ENCODE measurements at places on chromosomes 4 and X. TPM values are rescaled to one million over a fixed set of nuclear protein-coding genes. Genes with fewer than 3 reads are reported as not detected.
A peak's percentile ranks its signal among the peaks of the same experiment; 100 is the strongest.

DNA sequence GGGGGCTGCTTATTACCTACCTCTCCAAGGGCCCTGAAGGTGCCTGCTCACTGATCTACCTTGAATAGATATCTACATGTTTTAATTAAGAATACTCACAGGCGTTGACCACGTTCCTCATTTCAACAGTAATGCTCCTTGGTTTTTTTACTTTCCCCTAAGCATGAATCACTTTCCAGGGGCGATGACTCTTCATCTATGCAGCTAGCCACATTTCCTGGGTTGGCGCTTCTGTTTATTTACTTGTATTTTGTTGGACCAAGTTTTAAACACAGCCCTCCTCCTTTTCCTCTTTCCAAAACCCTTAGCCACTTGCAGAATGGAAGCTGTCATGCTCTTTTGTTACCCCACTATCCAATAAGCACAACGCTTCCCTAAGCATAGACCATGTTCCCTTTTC lies 50.8 kb downstream of the CBLL2 start:
- no peak overlapping the region for H3K4me3 ChIP-seq
- no peak overlapping the region for H3K27ac ChIP-seq
- no peaks in the 10 kb centered on the region for H3K27me3 ChIP-seq

- no peak for DNase-seq
- no peak overlapping the region for H3K4me3 ChIP-seq
- H3K27ac ChIP-seq = no peak overlapping the region
- no peaks in the 10 kb centered on the region for H3K27me3 ChIP-seq
- no peaks in the 10 kb centered on the region for H3K4me1 ChIP-seq
- no peaks in the 10 kb centered on the region for H3K36me3 ChIP-seq
These were observed 197.1 kb upstream of the UGT8 start for GRCh38 chr4:114401483-114401882.

- no peaks in the 10 kb centered on the region for H3K4me1 ChIP-seq
- H3K36me3 ChIP-seq = no peaks in the 10 kb centered on the region
- H3K27me3 ChIP-seq = no peaks in the 10 kb centered on the region
- no peak overlapping the region for H3K27ac ChIP-seq
- DNase-seq = no peak
These were observed 47.2 kb upstream of the TMEM33 start for GRCh38 chr4:41887821-41888686.

- H3K27me3 ChIP-seq = no peaks in the 10 kb centered on the region
- H3K4me3 ChIP-seq = no peak overlapping the region
These were observed 2.9 kb downstream of the GNRHR start for GRCh38 chr4:67751260-67751659.

DNA sequence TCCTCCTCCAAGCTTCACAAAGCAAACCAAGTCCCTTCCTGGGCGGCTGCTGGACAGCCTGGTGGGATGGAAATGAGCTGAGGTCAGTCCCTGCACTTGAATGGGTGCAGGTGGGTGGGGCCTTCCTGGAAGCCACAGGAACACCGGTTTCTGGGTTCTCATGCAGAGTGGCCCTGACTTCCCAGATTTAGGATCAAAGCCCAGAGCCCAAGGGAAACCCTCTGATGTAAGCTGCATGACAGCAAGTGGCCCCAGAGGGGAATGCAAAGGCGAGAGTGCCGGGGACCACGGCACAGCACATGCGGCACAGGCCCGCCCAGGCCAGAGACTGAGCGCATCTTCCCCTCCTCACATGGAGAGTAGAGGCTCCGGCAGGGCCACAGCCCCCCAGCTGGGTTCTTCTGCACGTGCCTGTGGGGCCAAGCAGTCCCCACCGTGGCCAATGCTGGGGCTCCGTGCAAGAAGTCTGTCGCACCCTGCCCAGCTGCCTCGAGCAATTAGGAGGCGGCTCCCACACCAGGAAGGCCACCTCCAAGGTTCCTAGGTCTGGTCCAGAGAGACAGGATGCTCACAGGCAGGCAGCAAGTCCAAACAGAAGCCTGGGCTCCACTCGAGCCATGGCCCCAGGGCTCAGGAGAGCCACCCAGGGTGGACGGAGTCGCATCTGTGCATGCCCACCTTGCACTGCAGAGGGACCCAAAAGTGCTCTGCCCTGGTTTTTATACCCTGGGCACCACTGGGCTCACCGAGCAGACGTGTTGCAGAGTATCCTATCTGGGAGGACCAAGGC lies 83.0 kb downstream of the HTRA3 start:
- H3K36me3 ChIP-seq = no peaks in the 10 kb centered on the region
- peak; percentile 66 for DNase-seq
- H3K4me1 ChIP-seq = peaks cover 16% of the 10 kb centered on the region
- H3K4me3 ChIP-seq = no peak overlapping the region

DNA sequence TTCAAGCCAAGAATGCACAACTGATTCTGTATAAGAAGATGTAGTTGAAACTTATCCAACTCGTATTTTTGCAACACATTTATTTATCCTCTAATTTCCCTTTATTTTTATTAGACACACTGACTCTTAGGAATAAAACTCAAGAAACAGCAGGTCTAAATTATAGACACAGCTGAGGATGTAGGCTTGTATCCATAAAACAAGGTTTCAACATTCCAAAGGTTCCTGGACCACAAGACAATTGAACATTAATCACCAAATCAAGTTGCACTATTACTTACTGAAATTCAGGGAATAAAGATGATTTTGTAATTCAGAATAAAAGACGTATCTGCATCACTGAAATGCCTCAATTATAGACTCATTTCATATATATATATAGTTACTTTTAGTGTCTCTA lies 683.5 kb upstream of the GRIA3 start:
- no peaks in the 10 kb centered on the region for H3K36me3 ChIP-seq
- H3K27me3 ChIP-seq = no peaks in the 10 kb centered on the region
- no peak for DNase-seq
- H3K4me3 ChIP-seq = no peak overlapping the region
- H3K4me1 ChIP-seq = no peaks in the 10 kb centered on the region

- DNase-seq = no peak
- H3K27ac ChIP-seq = no peak overlapping the region
- H3K4me1 ChIP-seq = peaks cover 18% of the 10 kb centered on the region
- H3K36me3 ChIP-seq = no peaks in the 10 kb centered on the region
- no peak overlapping the region for H3K4me3 ChIP-seq
- H3K27me3 ChIP-seq = no peaks in the 10 kb centered on the region
These were observed 1.9 kb upstream of the EIF1AX start for GRCh38 chrX:20143561-20143960.

DNA sequence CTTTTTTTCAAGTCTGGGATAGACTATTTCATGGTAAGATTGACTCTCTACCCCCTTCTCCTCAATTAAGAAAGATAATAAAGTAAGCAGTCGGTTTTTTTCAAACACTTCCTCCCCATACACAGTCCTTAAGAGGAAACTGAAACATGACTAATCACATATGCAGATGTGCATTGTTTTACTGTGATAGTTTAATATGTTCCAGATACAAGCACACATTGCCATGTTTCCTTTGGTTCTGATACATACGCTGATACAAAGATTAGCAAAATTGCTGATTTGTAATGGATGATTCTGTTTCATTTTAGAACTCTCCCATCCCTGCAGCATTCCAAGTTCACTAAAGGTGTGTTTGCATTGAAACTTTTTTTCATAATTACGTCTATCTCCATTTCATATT lies 76.1 kb downstream of the FBXO8 start:
- H3K36me3 ChIP-seq = no peaks in the 10 kb centered on the region
- DNase-seq = no peak
- H3K27ac ChIP-seq = no peak overlapping the region
- no peaks in the 10 kb centered on the region for H3K27me3 ChIP-seq
- no peak overlapping the region for H3K4me3 ChIP-seq
- no peaks in the 10 kb centered on the region for H3K4me1 ChIP-seq

DNA sequence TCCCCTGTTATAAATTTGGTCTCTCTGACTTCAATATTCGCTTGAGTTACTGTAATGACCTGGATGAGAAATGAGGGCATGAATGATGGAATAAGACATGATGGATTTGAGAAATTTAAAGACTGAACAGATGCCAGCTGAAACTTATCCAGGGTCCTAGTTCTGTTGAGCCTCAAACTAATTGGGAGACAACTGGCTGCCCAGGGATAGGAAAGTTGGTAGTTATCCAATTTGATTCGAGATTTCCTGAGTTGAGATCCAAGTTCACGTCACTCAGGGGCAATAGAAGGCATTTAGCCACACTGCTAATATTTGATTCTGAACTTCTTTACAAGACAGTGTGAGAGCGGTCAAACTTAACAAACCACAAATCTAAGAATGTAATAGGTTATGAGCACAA lies 159.0 kb upstream of the CXCL13 start:
- no peak overlapping the region for H3K4me3 ChIP-seq
- H3K27ac ChIP-seq = no peak overlapping the region
- DNase-seq = no peak
- no peaks in the 10 kb centered on the region for H3K4me1 ChIP-seq
- no peaks in the 10 kb centered on the region for H3K27me3 ChIP-seq
- H3K36me3 ChIP-seq = no peaks in the 10 kb centered on the region

DNA sequence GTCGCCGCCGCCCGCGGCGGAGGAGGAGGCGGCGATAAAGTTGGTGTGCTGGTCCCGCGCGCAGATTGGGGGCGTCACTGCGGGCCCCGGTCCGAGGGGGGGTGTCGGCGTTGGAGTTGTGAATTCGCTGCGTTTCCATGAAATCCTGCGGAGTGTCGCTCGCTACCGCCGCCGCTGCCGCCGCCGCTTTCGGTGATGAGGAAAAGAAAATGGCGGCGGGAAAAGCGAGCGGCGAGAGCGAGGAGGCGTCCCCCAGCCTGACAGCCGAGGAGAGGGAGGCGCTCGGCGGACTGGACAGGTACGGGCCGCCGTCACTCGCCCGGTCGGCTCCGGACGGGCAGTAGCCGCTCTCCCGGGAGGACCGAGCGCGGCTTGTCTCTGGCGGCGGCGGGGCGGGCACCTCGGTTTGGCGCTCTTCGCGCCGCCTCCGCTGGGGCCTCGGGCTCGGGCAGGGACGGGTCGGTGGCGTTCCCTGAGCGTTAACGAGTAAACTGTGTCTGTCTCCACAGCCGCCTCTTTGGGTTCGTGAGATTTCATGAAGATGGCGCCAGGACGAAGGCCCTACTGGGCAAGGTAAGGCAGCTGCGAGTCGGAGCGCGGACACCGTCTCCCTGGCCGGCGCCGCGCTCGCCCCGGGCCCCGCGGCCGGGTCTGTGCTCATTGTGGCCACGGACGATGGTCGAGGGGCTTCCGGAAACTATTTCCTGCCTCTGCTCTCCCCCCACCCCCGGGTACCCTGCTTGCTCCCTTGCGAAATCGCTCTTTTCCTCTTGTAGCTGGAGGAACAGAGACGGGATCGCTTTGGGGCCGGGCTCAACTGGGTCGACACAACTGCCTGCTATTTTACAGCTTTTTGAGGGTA lies 658 bp downstream of the KDM6A start:
- peak overlapping the region; percentile 79 for H3K4me3 ChIP-seq
- peak; percentile 90 for DNase-seq
- peaks cover 44% of the 10 kb centered on the region for H3K4me1 ChIP-seq
- peak overlapping the region; percentile 99 for H3K27ac ChIP-seq
- no peaks in the 10 kb centered on the region for H3K36me3 ChIP-seq

DNA sequence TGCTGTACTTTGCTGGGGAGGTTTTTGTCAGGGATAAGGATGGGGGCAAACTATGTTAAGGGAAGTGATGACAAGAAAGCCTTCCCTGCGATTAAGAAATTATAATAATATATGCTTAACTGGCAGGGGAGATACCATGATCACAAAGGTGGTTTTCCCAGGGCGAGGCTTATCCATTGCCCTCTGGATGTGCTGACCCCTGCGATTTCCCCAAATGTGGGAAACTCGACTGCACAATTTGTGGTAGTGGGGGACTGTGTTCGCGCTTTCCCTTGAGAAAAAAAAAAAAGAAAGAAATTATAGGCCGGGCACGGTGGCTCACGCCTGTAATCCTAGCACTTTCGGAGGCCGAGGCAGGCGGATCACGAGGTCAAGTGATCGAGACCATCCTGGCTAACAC lies 24.5 kb downstream of the SLC25A43 start:
- H3K4me1 ChIP-seq = no peaks in the 10 kb centered on the region
- no peaks in the 10 kb centered on the region for H3K36me3 ChIP-seq
- DNase-seq = no peak
- H3K27me3 ChIP-seq = no peaks in the 10 kb centered on the region
- H3K4me3 ChIP-seq = no peak overlapping the region

DNA sequence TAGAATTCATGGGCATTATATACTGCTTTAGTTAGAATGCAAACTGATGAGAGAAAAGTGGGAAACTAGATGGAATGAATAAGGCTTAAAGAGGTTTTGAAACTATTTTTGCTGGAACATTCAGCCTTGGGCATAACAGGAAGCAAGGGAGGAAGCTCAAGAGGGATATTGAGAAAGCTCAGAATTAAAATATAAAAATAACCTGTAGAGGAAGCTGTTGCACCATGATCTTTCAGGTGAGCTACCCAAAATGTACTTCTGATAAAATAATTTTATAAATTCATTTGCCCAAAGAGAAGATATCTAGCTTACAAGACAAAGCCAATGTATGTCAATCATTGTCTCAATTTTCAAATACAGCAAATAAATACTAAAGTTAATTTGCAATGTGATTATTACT lies 11.3 kb downstream of the GC start:
- DNase-seq = no peak
- H3K27ac ChIP-seq = no peak overlapping the region
- H3K4me3 ChIP-seq = no peak overlapping the region
- H3K36me3 ChIP-seq = no peaks in the 10 kb centered on the region
- H3K4me1 ChIP-seq = no peaks in the 10 kb centered on the region

Gene CXCL9
- total RNA-seq = 6.6 TPM

Gene SERTM2
- total RNA-seq = not detected

Gene GAGE12E
- not detected for total RNA-seq

Gene DMRTC1B
- total RNA-seq = 1.4 TPM

Gene SHROOM2
- total RNA-seq = 7.5 TPM

Gene PFKFB1
- total RNA-seq = not detected

Gene NPFFR2
- total RNA-seq = not detected

Gene L1CAM
- total RNA-seq = 1.1 TPM

Gene COL25A1
- not detected for total RNA-seq

Gene BEND2
- total RNA-seq = not detected

Gene KLKB1
- 0.81 TPM for total RNA-seq

Gene GPAT3
- 9.1 TPM for total RNA-seq

Gene SYTL5
- total RNA-seq = 1.0 TPM
